GM19239 (cell line): ENCODE measurements at places on chromosomes 7 and 10.

DNA sequence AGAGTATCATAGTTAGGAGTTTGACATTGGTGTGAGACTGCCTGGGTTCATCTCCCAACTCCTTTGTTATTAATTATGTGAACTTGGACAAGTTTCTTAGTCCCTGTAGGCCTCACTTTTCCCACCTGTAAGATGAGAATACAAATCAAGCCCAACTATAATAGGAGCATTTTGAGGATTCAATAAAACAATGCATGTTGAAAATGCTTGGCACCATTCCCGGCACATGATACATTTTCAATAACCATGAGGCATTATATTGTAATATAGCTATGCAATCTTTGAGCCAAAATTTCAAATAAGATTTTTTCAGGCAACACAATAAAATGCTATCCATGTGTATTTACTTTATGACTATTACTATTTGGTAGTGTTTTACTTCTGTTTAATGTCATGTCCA is 229.0 kb upstream of the SP4 start:
- DNase-seq, result no peak

DNA sequence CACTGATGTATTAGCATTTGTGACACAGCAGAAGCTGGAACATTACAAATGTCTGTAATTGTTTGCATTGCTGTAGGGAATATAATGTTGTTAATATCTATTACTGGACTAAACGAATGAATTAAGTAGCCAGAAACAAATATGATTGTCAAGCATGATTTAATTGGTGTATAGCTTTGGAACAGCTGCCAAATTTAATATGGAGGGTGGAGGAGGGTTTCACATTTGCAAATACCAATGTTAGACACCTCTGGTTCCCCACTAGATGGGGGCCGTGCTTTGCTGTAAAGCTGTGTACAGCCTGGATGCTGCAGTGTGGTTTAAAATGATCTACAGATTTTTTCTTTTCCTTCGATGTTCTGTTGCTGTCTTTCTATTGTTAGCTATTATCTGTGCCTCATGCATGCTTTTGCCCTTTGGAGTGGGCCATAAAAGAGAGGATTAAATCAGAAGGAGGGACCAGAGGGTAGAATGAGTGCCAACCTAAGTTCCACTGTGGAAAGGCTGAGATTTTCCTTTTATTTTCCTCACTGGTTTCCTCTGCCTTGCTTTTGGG is 23.1 kb downstream of the DNAJB9 start:
- DNase-seq, result no peak

DNA sequence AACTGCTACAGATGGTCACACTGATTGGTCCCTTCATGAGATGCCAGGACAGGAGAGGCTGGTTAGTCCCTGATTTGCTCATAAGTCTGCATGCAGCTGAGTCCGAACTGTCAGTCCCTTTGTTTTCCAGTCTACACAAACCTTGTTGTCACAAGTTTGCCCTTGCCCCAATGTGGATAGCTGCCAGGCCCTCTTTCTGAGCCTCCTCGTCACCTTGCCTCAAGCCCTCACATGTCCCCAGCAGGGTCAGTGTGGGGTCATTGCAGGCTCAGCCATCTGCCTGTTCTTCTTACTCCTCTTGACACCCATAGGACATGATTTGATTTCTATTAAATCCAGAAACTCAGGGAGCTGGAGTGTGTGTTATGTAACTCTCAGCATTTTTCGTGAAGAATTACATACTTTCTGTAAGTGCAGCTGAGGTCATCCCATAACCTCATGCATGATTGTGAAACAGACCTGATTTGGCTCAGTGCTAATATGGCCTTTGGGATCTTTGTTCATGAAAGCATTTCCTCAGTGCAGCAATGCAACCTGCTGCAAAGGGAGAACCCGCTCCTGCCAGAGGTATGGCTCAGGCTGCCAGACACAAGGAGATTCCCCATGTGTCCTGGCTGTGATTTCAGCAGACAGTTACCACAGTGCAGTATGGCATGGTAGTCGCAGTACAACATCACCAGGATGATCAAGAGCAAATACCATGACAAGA is 70.0 kb upstream of the ZMIZ2 start:
- no peak for DNase-seq

GRCh38 chr7:51349820-51350545 is 33.4 kb upstream of the COBL start:
- DNase-seq, result no peak

DNA sequence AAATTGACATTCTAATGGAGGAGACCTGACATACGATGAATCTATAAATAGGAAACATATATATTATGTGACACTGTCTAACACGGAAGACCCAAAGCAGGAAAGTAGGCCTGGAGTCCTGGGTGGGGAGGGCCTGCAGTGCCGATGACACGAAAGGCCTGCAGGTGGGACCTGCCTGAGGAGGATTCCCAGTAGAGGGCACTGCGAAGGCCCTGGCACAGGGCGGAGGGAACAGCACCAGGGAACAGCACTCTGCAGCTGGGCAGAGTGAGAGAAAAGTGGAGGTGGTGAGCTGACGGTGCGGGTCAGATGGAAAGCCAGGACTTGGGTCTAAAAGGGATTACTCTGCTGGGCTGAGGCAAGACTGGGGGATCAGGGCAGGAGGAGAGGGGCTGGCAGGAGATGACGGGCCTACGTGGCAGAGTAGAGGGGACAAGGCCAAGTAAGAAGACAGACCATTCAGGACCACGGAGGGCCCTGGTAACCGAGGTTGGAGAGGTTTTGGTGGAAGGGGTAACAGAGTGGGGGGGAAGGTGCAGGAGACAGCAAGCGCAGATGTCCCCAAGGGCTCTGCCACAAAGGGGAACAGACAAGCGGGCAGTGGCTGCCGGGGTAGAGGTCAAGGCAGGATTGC is 8.1 kb downstream of the ZNF746 start:
- DNase-seq, result no peak

DNA sequence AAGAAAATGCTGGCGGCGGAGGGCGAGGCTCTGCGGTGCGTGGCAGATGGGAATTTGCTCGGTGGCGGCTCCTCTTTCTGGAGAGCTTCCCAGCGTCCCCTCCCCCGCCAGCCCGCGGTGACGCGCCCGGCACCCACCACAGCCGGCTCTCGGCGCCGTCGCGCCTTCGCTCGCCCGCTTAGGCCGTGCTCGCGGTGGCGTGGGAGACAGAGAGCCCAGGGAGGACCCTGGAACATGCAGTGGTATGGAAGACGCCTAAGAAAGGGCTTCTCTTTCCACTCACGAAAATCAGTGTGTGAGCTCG is 576 bp upstream of the CSGALNACT2 start:
- DNase-seq, result no peak
